ENCODE measurements at places on chromosomes 12 and 14.
A peak's percentile ranks its signal among the peaks of the same experiment; 100 is the strongest.

- DNase-seq, result no peak
These were observed 573.2 kb downstream of the PRKD1 start for GRCh38 chr14:29354486-29354885.

DNA sequence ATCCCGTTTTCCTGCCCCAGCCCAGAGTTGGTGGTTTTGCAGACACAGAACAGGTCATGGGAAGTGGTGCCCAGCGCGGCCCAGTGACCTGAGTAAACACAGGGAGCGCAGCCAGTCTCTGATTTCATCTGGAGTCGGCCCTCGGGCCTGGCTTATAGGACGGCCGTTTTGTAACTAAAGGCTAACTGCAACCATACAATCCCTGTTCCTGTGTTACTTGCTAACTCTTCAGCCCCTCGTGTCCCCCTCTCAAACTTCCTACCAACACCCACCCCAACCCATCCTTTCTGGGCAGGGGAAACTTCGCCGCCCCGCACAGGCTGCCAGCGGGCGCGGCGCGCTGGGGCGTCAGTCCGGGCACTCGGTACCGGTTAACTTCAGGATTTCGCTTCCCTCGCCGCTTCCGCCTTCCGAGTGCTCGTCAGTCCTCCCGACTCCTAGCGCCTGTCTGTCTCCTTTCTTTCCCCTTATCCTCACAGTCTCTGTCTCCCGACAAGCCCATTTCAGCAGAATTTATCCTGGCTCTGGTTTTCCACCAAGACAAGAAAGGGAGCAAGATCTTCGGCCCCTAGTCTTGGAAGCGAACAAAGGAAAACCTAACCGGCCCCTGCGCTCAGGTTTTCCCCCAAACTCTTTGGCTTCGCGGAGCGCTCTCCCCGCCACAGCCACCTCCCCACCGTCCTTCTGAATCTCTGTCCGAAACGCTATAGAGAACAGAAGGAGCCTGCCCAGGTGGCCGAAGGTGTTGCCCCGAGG, 2.0 kb downstream of the SIX1 start:
- peak; percentile 44 for DNase-seq

GRCh38 chr12:26090836-26091510, 33.9 kb downstream of the BHLHE41 start:
- DNase-seq, result no peak

DNA sequence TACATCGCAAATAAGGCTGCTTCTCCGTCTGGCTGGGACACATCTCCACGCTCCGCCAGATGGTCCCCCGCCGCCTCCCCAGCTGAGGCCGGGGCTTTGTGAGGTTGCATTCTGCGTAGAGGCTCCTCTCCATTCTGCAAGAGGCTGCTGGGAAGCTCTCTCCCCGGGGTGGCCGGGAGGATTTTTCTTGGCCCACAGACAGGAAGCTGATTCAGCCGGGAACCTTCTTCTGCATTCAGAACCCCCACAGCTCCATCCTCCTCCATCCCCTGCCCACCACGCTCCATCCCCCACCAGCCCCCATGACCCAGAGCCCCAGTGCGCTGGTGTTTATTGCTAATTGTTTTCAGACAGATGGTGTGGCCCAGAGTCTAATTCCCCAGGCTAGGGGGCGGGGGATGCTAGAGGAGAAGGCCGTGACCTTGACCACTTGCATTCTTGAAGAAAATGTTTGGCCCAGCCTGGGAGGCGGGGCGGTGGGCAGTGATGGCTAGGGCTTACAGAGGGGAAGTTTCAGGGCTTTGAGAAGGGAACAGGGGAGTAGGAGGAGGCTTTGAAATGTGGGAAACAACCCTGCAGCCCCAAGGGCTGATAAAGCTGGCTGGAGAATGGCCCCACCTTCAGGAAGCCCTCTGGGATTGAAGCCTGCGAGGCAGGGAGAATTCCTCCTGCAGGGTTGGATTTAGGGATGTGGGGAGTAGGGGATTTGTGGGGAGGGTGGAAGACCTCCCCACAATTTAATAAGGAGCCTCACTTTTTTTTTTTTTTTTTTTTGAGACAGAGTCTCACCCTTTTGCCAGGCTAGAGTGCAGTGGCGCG, 88.5 kb upstream of the NCOR2 start:
- no peak for DNase-seq

- no peak for DNase-seq
These were observed 40.7 kb downstream of the TPCN1 start for GRCh38 chr12:113261847-113262470.

DNA sequence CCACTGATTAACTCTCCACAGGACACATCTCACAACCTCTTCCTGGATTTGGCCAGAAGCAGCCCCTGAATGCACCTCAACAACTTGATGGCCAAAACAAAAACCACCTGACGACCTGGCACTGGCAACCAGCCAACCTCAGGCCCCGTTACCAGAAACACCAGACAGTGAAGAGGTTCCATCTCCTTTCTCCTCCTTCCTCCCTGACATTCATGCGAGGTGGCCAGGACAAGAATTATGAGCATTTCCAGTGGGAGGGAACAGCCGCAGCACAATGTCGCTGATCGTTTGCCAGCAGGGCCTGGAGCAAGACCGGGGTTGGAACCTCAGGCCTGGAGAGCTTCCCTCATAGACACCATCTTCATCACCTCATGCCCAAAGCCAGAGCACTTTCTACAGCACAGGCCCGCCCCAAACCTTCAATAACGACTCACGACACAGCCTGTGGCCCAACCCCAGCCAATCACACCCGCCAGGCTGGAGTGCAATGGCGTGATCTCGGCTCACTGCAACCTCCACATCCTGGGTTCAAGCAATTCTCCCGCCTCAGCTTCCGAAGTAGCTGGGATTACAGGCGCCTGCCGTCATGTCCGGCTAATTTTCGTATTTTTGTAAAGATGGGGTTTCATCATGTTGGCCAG, 48.7 kb downstream of the CCDC88C start:
- DNase-seq, result no peak

DNA sequence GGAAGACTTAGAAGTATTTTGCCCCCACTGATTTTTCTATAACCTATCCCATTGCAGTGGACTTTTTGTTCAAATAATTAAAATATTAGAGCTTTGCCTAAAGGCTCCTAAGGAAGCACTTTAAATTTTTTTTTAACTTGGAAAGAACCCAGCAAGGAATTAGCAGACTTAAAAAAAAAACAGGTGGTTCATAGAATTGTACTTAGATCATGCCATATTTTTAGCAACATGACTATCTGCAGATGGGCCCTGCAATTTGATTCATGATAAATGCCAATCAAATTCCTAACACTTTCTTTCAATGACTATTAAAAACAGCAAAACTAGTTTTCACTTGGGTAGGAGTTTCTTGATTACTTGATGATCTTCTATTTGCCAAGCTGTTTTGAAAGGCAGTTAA, 11.5 kb downstream of the ADAMTS20 start:
- DNase-seq, result no peak

DNA sequence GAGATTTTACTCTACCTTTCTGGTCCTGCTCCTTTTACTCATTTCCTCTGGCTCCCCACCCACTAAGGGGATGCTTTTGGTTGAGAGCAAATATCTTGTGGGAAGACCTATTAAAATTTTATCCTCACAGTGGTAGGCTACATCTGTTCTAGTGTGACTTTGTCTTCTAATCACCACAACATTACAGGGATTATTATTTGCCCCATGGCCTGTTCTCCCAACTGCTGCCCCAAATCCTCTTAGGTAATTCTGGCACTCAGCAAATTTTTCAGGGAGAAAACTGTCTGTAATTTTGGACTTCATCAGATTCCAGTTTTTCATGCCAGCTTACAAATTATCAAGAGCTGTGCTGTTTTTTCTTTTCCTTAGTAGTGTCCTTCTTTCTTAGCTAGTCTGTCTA, 172.3 kb downstream of the GPHN start:
- no peak for DNase-seq

DNA sequence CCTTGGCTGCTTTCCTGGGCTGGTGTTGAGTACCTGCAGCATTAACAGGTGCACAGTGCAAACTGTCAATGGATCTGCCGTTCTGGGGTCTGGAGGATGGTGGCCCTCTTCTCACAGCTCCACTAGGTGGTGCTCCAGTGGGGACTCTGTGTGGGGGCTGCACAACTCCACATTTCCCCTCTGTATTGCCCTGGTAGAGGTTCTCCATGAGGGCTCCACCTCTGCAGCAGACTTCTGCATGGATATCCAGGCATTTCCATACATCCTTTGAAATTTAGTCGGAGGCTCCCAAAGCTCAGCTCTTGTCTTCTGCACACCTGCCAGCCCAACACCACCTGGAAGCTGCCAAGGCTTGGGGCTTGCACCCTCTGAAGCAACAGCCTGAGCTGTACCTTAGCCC, 198.6 kb downstream of the GXYLT1 start:
- no peak for DNase-seq

- DNase-seq, result no peak
These were observed 114.5 kb upstream of the RTL1 start for GRCh38 chr14:101017806-101018560.

DNA sequence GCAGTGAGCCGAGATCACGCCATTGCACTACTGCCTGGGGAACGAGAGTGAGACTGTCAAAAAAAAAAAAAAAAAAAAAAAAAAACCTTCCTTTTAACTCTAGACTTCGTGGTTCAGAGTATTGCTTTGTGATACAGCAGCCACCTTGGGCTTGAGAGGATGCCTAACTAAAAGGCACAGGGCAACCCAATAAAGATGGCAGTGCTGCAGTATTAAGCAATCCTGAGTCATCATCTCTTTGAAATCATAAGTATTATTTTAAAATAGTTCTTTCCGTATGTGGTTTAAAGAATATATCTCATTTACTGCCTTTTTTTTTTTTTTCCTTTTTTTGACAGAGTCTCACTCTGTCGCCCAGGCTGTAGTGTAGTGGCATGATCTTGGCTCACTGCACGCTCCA, 116.1 kb downstream of the PLEKHA5 start:
- DNase-seq, result no peak

DNA sequence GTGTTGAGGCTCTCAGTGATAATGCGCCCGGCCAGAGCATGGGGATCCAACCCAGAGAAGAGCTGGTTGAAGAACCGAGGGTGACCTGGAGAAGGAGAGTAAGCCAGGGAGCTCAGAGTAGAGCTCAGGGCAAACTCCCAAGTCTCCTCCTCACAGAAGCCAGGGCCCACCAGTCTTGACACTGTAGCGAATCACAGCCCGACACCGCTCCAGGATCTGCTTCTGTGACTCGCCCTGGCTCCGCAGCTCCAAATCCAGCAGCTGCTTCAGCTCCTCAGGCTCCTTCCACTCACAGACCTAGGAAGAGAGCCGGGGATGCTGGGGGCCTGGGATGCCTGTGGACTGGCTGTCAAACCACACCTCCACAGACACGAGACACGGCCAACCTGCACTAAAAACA, 8.2 kb upstream of the ZNF740 start:
- no peak for DNase-seq

DNA sequence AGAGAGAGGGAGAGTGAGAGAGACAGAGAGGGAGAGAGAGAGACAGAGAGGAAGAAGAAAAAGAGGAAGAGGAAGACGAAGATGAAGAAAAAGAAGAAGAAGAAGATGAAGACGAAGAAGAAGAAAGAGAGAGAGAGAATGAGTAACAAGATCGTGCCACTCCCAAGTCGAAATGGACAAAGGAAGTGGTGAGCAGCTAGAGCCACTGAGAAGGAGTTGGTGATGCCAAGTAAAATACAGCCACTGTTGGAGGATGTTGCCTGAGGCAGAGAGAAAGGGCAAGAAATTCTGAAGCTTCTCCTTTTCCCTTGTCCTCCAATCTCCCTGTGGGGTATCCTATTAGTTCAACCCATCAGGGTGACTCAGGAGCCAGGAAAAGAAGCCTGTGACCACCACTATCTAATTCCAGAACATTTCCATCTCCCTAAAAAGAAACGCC, 12.5 kb upstream of the ANAPC5 start:
- no peak for DNase-seq

- no peak for DNase-seq
These were observed 20.3 kb downstream of the HEBP1 start for GRCh38 chr12:12979731-12980259.

DNA sequence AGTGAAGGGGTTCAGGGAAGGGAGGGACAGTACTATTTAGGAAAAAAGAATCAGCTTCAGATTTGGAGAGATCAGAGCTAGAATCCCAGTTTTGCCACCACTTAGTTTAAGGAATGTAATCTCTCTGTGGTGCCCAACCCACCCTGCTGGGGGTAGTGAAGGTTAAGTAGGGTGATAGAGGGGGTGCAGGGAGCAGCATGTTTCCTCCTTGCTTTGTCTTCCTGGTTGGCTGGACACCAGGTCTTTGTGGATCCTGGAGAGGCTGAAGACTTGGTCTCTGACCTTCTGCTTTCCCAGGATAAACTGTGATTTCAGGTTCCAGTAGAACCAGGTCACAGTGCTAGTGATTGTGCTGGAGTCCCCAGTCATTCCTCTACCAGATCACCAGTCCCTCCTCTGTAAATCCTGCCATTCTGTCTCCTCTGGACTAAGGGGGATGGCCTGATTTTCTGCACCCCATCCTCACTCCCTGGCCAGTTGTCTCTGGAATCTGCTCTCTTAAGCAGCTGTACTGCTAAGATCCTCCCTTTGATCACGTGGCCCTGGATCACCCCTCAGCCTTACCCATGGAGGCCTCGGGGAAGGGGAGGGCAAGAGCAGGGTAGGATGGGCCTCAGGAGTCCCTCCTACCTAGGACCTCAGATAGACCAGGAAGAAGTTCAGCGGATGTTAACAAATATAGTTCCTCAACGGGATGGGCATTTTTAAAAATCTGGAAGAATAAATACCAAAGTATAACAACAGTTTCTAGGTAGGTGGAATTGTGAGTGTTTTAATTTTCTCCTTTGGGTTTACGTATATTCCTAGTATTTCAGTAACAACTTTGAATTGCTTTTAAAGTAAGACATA, 3.1 kb downstream of the MAP3K12 start:
- no peak for DNase-seq

DNA sequence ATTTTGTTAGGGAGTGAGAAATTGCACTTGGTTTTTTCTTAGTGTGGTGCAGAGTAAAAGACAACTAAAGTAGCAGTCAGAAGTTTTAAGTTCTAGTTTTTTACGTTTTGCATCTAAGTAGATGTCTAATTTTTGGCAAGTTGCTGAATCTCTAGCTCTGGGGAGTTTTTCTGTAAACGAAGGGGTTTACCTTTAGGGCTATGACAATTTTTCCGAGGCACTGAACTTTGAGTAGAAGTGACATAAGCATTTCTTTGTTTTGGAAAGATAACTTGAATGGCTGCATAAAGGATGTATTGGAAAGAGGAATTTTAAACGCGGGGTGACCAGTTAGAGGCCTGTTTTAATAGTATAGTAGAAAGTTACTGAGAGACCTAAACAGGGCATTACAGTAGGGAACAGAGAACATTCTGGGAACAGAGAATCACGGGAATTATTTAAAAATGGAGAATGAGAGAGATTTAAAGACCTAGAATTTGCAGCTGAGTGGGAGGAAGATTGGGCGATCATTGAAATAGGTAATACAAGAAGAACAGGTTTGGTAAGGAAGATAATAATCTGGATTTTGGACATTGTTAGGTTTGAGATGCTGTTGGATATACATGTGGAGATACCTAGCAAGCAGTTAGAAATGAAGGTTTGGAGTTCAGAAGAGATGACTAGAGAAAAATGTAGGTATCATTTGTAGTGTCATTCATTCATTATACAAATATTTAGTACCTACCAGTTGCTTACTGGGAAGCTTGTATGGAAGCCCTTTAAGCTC, 1.2 kb downstream of the ZNF410 start:
- no peak for DNase-seq
